Fibroblast of skin of right biceps (primary cell): ENCODE measurements at places on chromosomes 5 and 9.

DNA sequence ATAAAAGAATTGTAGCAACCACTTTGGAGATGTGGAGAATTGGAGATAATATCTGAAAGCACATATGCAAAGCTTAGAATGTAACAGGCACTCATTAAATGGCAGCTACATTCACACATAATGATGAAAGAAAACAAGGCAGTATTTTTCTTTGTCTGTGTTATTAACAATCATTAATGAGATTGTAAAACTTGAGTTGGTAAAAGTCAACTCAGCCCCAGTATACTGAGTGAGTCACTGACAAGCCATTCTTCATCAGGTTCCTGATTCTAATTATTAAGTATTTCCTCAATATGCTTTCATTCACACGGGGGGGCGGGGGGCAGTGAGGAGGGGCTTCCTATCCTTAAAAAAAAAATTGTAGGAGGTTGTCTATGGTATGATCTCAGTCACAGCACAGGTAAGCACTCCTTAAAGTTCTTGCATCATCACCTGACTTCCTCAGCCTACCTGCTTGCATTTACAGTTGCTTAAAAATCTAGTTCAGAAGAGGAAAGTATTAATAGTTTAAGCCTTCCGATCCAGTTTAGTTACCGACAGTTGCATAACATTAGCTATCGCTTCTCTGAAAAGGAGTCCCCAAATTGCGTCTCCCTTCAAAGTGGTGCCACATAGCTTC is 379.8 kb downstream of the EFNA5 start:
- DNase-seq = no peak

GRCh38 chr5:137329586-137330296 is 169.4 kb downstream of the SPOCK1 start:
- DNase-seq = no peak

- peak; percentile 40 for DNase-seq
Observed at GRCh38 chr5:6759401-6759800, 46.2 kb downstream of the TENT4A start.

- peak; percentile 89 for DNase-seq
Observed at GRCh38 chr9:109799792-109800191, 19.8 kb downstream of the PALM2AKAP2 start.

GRCh38 chr5:41827792-41828191 is 42.4 kb downstream of the OXCT1 start:
- DNase-seq = no peak

DNA sequence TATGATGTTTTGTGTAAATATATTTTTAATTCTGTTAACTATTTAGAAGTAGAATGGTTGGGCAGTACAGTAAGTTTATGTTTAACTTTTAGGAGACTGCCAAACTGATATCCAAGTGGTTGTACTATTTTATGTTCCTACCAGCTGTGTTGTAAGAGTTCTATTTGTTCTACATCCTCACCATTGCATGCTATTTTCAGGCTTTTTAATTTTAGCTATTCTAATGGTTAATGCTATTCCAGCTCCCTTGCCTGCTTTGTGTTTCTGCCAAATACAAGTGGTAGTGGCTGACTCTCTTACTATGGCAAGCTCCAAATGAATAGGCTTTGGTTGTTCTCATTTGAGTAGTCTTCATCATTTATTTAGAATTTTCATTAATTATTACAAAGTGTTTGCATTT is 476.4 kb downstream of the KIF4B start:
- DNase-seq = no peak

GRCh38 chr9:84598921-84599636 is 70.5 kb upstream of the NTRK2 start:
- peak; percentile 2 for DNase-seq

DNA sequence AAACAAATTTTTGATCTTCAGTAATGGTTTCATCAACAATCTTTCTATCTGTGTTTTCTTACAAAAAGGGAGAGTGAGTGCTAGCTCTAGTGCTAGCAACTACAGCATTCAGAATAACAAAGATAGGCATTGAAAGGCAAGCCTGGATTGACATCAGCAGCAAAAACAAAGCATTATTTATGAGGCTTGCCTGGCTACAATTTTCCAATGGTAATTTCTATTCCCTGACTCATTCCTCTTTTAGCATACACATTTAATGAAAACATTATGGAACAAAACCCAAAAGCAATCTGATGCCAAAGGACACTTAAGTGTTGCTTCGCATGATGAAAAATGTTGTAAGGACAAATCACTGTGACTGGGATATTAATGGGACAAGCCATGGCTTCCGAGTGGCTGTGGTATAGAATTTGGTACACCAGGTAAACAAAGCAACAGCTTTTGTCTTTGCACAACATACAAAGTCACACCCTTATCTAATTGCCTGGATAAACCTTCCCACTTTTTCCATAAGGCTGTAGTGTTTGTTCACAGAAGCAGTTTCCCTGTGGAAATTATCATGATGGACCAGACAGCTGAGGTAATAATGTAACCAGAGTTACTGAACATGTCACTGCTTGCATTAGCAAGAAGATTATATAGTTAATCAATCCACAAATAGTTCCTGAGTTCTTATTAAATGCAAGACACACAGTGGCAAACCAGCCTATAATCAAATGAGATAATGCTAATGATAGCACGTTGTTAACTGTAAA is 179.8 kb upstream of the EDIL3 start:
- DNase-seq = peak; percentile 91

GRCh38 chr9:128405077-128405779 is 15.4 kb upstream of the CERCAM start:
- DNase-seq = no peak

DNA sequence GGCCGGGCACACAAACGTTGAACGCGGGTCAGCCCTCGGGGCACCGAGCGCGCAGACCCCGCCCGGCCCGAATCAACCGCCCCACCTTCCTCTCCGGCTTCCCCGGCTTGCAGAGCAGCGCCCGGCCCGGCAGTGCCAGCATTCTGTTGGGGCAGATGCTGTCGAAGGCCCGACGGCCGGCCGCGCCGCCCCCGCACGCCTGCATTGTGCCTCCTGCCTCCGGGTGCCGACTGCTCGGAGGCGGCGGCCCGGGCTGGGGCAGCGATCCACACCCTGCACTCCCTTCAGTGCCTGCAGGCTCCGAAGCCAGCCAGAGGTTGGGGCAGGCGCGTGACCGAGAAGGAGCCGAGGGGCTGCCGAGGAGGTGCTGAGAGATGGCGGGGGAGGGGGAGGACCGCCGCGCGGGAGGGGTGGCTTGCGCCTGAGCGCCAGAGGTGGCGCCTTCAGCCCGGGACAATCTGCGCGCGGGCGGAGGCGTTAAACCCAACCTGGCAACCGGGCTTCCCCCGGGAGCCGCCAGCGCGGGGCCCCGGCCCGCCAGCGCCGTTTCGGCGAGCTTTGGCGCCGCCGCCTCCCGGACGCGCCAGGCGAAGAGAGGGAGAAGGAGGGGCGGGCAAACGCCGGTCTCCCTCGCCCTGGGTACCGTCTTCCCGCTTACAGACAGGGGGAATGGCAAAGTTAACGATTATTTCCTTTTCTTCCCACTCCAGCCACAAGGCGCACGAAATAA is at the start of gene MCIDAS:
MCIDAS (minus strand) TSS at position 382 of the 730 bp plus-strand sequence; CDS start at position 205, 177 bp downstream.
- DNase-seq = peak; percentile 47

GRCh38 chr9:129483415-129484351 is 137.2 kb downstream of the C9orf50 start:
- peak; percentile 95 for DNase-seq
